ENCODE measurements at places on chromosomes 3 and 15.

DNA sequence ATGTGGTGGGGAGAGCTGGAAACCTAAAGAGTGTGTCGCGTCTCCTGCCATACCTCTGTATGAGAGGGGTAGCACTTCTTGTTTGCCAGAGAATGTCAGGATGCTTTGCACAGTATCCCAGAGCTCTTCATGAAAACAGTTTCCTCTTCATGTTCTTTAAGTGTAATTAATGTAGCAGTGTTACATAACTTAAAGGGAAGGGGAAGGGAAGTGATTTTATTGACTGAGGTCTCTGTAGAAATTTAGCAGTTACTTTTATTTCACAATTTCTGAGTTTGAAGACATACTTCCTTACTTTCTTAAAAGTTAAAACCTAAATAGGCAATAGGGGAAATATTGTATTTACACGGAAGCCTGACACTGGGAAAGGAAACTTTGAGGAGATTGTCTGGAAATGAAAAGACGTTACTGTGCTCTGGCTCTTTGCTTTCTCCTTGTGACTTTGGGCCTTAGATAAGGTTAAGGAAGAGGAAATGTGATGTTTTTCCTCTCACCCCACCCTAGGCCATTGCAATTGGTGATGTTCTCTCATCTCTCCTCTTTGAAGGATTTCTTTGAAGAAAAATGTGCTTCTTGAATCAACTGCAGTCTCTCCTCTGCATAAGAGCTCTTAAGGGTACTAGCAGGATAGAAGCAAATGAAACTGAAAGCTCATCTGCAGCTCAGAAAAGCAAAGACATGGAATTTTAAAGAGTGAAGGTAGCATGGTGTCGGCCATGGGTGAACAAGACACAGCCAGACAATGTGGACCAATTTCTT lies 6.0 kb downstream of the NXPE3 start:
- DNase-seq = no peak

DNA sequence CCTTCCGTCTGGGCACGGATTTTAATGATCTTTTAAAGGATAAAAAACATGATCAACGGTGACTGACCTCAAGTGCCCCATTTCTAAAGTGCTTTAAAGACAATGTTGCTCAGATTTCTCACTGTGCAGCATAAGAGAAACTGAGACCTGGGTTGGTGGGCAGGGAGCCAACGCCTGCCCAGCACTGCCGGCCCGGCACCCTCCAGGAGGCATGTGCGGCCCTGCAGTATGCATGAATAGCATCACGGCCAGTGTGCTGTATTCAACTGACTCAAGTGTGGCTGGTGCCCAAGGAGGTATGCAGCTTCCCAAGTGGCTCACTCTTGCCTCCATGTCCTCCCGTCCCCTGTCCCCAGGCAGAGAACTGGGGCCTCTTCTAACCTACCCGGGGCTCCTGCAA lies 30.3 kb downstream of the SEC61A1 start:
- no peak for DNase-seq

GRCh38 chr3:103794656-103795055 lies 1359.8 kb downstream of the ZPLD1 start:
- DNase-seq = peak; percentile 3

DNA sequence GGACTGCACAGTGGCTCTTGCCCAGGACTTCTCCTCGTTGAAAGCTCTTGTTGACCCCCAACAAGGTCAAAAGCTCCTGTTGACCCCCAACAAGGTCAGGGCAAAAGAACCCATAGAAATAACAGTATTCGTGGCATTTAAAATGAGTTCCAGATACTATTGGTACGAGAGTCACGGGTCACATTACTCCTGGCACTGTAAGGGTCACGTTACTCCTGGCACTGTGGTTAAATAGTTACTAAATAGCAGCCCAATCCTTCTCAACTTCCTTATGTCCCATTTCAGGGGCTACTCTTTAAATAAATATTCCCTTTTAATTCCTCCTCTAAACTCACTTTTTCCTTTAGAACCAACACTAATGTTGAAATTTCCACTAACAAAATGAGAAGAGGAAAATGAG lies 18.2 kb upstream of the ADCY5 start:
- DNase-seq = no peak

DNA sequence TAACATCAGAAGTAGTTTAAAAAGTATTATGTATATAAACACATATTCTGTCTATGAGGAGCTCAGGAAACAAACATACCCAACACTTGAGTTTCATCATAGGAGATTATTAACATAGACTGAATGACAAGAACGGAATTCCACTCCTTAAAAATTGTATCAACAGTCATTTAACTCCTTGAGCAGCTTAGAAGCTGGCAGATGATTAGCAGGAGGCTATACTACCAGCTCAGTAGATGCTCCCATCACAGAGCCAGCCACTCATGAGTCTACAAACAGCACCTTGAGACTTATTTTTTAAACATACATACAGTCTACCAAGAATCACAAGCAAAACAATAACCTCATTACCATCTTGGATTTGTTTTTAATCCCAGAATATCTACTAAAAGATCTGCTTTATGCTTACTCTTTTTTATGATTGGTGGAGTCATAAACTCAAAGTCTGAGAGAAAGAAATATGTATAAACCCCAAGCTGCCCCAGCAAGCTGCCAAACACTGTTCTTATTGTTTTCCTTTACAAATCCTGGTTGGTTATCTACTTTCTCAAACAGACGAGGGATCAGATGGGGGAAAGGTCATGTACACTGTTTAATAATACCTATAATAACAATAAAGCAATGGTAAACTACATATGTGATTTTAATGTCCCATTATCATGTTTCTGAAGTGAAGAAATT lies 59.5 kb downstream of the CBLB start:
- no peak for DNase-seq

Measured in GM12865 (cell line).